ENCODE measurements at places on chromosomes 6 and 20.
A peak's percentile ranks its signal among the peaks of the same experiment; 100 is the strongest.

GRCh38 chr6:7417684-7418083, 28.1 kb downstream of the RIOK1 start:
- no peak for DNase-seq

- no peak for DNase-seq
Observed at GRCh38 chr6:167496707-167497106, 171.8 kb downstream of the TTLL2 start.

- DNase-seq = no peak
Observed at GRCh38 chr6:168190646-168191443, 111.8 kb upstream of the FRMD1 start.

DNA sequence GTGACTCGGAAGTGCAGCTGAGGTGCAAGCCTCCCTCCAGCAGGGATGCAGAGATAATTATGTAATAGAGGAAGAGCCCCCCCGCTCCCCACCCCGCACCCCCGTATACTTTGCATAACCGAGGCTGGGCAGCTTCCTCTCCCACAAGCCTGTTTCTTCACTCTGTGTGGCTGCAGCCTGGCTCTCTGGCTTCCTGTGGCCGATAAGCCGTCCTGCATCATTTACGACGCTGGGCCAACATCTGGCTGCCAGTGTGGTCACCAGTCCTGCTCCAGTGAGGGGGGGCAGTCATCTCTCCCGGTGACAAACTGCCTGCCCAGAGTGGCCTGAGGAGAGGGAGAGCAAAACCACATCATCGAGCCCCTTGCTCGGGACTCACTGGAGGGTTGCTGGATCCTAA, 59.2 kb downstream of the RBM38 start:
- DNase-seq = peak; percentile 71

- no peak for DNase-seq
Observed at GRCh38 chr6:126781582-126781981, 336.9 kb upstream of the RSPO3 start.

DNA sequence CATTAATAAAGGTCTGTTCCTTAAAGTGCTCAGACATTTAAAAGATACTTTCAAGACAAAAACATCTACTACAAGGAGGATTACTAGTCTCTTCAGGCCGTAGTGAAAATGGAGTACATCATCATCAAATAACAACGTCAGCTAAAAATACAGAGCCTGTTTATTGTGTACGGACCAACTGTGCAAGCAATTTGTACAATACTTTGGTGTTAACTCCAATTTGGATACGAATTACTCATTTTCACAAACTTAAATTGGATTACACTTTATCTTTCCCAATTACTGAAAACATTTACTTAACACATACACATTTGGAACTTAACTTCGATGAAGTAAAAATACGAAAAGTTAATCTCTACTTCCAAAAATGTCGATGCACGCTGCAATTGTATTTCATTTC, 802 bp downstream of the CYP39A1 start:
- no peak for DNase-seq

GRCh38 chr20:44742304-44743079, 3.2 kb upstream of the KCNK15 start:
- no peak for DNase-seq

GRCh38 chr20:44537993-44538392, 16.1 kb upstream of the SERINC3 start:
- no peak for DNase-seq

- no peak for DNase-seq
Observed at GRCh38 chr6:23704479-23705052, 421.4 kb upstream of the NRSN1 start.

DNA sequence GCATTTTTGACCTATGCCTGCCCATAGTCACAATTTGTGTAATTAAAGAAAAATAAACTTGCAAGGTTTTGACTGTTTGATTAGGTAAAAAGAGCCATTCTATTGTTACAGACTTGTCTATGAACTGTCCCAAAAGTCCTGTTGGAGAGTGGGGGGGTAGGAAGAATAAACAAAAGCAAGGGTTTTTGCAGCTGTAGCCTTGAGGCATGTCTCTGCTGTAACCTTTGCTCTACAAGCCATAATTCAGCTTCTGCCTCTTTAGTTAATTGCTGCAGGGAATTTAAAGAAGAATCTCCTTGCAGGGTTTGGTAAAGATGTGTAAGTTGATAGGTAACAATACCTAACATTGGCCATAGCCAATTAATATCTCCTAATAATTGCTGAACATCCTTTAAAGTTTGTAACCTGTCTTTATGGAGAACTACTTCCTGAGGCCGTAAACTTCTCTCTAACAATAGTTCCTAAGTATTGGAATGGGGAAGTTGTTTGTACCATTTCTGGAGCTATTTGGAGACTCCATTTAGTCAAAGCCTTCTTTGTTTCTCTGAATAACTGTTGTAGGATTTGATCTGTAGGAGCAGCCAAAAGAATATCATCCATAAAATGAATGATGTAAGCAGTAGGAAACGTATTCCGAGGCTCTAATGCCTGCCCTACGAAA, 7.9 kb upstream of the ABHD12 start:
- no peak for DNase-seq

DNA sequence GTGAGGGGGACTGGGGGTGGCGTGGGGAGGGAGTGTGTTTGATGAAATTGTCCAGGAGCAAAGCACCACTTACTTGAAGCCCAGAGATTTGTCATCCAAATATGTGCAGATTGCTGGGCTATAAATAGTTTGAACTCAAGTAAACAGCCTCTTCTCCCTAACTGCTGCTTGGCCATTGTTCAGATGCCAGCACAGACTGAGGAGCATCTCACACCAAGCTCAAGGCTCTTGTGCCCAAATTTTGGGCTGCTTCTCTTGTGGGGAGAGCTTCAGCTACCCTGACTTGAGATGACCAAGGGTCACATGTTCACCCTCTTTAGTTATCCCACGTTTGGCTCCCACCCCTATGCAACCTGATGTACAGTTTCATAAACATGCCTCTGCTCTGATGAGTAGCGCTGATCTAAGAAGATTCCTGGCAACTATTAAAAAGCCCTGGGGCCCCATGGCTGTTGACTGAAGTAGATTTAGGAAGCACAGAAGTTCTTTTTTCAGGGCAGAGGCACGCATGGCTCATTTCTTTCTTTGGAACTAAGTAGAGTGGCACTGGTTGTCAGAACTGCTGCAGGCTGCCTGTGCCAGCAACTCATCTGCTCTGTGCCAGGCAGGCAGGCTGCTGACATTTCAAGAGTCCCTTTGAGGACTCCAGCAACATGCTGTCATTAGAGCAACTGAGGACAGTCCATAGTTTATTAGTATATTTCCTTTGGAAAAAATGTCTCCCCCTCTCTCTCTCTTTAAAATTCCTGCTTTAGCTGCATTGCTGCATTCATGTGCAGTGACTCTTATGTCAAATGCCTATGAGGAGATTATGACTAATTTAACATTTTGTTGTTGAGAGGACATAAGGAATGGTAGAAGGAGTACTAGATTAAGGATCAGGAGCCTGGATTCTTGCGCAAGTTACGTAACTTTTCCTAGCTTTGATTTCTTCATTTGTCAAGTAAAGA, 9.6 kb upstream of the PKIG start:
- no peak for DNase-seq

- no peak for DNase-seq
Observed at GRCh38 chr6:149887343-149887742, 10.6 kb downstream of the RAET1E start.

GRCh38 chr6:4300917-4301316, 165.5 kb upstream of the ECI2 start:
- no peak for DNase-seq

GRCh38 chr6:53031281-53031680, 33.9 kb upstream of the FBXO9 start:
- no peak for DNase-seq

- DNase-seq = no peak
Observed at GRCh38 chr20:25043499-25044260, 14.3 kb downstream of the ACSS1 start.

DNA sequence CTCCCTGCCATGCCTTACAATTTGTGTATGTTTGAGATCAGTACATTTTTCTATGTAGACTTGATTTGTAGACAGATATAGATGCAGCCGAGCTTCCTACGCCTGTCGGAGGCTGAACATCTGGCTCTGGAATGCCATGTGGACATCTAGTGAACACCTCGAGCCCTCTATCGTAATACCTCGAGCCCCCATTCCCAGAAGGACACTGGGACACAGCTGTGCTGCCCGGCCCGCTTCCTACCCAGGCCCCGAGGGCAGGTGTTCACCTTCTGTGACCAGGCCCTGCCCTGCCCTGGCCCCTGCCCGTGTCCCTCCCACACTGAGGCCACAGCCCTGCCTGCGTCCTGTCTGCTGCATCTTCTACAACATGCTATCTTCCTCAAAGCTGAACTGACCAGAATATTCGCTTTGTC, 12.9 kb downstream of the RPS6KA2 start:
- no peak for DNase-seq

GRCh38 chr6:30829639-30830255, 54.6 kb upstream of the DDR1 start:
- no peak for DNase-seq

DNA sequence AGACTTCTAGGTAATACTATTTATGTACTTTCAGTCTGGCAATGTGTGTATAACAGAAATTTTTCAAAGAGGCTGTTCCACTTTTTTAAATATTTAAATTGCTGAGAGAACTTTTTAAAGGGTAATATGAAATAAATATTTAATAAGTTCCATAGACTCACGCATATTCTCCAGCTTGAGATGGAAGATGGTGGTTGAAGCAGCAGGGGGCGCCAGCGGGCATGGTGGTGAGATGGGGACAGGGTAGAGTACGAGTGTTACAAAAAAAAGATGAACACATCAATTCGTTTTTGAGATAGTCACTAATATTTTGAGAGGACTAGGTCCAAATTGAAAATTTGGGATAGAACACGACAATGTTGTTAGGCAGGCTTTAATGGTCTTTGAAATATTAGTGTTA, 68.4 kb downstream of the RSPO3 start:
- DNase-seq = peak; percentile 18

GRCh38 chr6:121603486-121603885, 168.0 kb downstream of the GJA1 start:
- DNase-seq = no peak

DNA sequence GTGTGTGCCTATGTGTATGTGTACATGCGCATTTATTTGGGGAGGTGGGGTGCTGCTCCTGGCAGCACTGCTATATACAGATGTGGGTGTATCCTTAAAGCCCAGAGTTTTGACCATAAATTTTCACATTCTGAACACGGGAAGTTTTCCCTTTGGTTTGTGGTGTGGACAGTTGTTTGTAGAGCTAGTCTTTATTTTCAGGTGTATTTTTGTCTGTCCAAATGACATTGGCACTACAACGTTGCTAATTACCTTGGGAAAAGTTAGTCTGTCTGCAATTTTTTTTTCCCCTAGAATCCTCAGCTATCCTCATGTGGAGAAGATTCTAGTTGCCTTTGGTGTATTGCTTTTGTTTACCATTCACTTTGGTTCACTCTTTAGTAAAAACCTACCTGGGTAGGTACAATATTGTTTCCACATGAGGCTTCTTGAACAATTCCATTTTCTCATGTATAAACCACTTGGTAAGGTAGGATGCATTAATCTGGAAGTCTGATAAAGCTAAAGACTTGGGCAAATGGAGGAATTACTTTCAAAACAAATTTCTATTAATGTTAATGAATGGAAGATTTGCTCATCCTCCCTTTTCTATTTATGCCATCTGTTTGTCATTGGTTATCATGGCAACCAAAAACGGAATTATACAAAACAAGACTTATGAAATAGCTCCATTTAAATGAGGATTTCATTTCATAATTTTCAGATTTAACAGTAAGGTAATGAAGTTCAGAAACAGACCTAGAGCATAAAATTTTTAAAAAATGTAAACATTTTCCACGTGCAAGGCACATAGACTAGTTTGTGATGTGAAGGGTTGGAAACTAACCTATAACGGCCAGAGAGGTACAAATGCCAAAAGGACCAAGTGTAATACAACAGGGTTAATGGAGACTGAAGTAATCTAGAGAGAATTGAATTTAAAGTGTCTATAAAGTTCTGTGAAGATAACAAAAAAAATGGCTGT, 3.9 kb downstream of the CCN2 start:
- DNase-seq = no peak

DNA sequence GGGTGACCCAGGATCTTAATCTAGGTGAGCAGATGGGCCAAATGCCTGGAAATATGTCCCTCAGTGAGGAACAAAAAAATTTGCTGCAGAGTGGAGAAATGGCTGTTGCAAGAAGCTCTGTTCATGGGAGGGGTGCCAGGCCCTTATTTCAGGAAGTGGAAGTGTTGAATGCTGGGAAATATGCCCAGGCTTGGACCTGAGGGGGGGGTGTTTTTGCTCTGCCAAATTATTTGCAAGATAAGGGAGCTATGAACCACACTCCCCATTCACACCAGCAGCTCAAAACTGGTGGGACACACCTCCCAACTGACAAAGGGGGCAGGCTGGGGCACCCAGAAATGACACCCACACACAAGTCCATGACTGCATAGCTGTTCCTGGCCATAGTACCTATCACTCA, 8.7 kb downstream of the CST4 start:
- no peak for DNase-seq

DNA sequence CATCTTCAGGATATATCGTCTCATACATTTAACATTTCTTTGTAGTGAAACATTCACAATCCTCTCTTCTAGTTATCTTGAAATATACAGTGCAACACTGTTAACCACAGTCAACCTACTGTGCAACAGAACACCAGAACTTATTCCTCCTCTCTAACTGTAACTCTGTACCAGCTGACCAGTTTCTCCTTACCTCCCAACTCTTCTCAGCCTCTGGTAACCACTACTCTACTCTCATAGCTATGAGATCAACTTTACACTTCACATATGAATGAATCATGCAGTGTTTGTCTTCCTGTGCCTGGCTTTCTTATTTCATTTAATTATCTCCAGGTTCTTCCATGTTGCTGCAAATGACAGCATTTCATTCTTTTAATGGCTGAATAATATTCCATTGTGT, 337.6 kb downstream of the BTBD9 start:
- no peak for DNase-seq

DNA sequence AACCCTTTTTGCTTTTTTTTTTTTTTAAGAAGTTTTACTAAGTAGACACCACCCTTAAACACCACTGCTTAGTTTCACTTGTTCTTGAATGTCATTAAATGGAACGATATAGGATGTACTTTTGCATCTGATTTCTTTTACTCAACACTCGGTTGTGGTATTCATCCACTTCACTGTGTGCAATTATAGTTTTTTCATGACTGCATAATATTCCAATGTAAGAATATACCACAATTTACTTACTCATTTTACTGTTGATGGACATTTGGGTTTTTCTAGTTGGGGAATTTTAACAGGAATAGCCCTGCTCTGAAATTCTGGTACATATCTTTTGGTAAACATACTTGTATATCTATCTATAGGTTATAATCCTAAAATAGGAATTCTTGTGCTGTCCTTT, 29.9 kb downstream of the RTN4IP1 start:
- DNase-seq = no peak

GRCh38 chr6:149405823-149406765, 6.0 kb downstream of the SUMO4 start:
- DNase-seq = no peak

GRCh38 chr6:80468398-80468797, 361.9 kb downstream of the BCKDHB start:
- no peak for DNase-seq

Measured in naive B cell (primary cell).